ENCODE measurements at places on chromosomes 7 and 10.
A peak's percentile ranks its signal among the peaks of the same experiment; 100 is the strongest.

GRCh38 chr10:119655566-119656001, 4.4 kb downstream of the BAG3 start:
- no peak for DNase-seq

GRCh38 chr7:47720141-47720906, 138.4 kb upstream of the TNS3 start:
- DNase-seq = no peak

- DNase-seq = no peak
These were observed 1066.7 kb downstream of the GRM8 start for GRCh38 chr7:126185959-126186580.

DNA sequence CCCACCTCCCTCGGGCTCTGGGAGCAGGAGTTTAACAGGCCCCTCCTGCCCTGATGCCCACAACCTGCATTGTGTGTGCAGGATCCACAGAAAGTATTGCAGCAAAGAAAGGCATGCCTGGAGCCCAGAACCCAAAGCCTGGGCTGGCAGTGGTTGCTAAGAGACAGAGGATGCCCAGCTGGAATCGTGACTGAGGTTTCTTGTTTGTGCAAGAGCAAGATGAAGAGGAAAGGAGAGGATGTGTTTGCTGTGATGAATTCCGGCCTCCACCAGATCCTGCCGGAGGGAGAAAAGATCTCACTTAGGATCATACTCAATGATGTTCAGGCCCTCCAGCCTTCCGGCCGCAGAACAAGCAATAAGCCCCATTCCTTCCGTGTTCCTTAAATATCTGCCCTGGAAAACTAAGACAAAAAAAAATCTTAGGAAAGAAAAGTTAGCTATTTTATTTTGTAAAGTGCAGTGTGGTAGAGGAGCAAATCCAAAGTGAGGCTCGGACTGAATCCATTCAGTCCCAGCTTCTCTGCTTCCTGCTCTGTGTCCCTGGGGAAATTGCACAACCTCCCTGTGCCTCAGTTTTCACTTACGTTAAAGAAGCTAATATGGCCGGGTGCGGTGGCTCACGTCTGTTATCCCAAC, 57.1 kb downstream of the SLIT1 start:
- DNase-seq = peak; percentile 59

DNA sequence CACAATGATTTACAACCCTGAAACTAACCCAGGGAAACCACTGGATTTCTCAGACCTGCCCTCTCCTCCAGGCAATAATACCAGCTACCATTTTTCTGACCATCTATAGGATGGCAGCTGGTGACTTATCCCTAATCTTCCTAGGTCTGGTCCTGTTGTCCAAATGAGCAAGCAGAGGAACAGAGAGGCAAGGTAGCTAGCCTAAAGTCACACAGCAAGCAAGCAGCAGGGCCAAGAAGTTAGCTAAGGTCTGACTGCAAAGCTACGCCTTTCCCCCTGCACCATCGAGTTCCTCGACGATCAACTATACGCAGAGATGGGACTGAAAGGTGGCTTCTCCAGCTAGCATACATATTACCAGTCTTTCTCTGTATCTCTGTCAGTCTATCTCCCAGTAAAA, 25.3 kb downstream of the ATXN7L1 start:
- no peak for DNase-seq

GRCh38 chr7:16106300-16106699, 315.0 kb downstream of the CRPPA start:
- no peak for DNase-seq

GRCh38 chr10:14635043-14635710, 139.5 kb downstream of the FAM107B start:
- DNase-seq = no peak

- no peak for DNase-seq
These were observed 747.9 kb downstream of the NXPH1 start for GRCh38 chr7:9181356-9181755.

DNA sequence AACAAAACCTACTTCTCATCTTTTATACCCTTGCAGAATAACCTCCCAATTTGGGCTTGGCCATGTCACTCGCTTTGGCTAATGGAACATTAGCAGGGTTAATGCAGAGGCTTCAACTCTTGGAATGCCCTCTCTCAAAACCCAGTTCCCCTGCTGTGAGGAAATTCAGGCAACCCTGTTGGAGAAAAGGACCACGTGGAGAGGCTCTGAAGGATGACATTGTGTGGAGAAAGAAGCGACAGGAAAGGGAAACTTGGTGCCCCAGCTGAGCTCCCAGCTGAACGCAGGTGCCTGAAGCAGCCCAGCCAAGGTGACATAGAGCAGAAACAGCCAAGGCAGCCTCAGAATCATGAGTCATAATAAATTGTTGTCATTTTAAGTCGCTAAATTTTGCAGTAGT, 214.2 kb upstream of the GHITM start:
- DNase-seq = no peak

DNA sequence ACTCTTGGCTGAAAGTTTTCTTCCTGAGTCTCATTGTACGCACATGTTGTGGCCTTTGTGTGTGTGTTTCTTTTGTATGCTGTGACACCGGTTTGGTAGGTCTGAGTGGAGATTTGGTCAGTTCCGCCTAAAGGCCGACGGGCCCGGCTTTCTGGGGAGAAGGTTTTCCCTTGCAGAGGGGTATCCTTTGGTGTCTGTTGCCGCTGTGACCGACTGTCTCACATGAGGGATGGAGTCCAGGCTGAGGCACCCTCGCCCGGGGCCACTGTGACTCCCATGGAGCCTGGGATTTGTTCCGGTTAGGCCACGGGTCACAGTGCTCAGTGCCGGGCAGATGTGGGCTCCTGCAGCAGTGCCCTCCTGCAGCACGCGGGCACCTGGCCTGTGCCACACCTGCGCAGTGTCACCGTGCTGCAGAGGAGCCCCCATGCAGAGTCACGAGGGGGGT, 19.4 kb downstream of the INPP5A start:
- DNase-seq = no peak

- DNase-seq = no peak
These were observed 87.6 kb downstream of the NT5C2 start for GRCh38 chr10:103105462-103105861.

DNA sequence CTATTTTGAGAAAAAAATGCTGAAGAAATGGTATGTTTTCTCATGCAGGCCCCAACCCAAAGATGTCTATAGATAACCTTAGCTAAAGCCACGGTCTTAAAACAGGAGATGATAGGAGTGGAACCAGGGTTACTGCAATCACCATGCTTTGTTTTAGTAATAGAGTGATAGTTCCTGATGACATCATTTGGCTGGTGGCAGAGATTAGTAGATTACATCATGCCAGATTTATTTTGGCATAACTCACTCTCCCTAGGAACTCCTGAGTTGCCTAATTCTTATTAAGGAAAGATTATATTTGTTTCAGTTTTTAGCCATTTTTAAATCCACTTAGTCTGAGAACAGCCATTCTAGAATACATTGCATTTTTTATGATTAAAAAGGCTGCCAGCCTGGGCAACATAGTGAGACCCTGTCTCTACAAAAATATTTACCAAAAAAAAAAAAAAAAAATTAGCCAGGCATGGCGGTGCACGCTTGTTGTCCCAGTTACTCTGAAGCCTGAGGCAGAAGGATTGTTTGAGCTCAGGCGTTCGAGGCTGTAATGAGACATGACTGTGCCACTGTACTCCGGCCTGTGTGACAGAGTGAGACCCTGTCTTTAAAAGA, 17.8 kb downstream of the ENO4 start:
- DNase-seq = no peak

DNA sequence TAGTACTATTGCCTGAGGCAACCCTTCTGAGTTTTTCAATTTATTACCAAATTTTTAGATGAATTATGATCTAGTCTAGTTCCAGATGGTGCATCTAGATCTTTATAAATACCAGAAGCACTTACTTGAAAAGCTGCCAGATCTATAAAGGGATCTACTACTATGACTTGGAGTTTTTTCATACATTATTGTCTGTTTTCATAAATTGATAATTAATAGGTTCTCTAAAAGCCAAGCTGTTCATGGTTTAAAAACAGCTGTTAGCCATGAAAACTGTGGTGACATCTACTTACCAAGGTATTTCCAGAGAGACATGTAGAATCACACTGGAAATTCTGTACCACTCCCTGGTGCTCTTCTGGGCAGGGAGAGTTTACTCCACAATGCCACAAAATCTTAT, 786.5 kb upstream of the C7orf33 start:
- DNase-seq = peak; percentile 59

DNA sequence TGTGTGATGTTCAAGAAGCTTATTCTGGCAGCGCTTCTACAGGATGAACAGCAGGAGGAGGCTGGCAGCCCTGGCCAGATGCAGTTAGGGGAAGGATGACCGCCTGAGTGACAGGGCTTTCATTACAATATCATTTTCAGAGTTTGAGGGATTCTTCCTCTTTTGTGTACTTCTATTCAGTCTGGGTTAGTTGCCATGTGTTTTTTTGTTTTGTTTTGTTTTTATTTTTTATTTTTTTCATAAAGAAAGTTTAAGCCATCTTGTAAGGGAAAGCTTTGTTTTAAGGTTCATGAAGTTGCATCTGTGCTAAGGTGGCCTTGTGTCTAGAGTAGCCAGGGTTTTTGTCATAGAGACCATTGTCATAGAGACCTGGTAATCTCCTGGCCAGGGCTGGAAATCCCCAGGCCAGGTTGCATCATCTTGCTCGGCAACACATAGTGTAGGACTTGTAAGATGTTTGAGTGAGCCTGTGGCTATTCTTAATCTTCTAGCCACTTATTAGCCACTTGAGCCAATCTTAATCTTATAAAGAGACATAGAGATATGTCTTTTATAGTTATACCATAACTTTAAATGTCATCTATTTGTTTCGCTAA, 230.5 kb upstream of the TMEM229A start:
- no peak for DNase-seq

DNA sequence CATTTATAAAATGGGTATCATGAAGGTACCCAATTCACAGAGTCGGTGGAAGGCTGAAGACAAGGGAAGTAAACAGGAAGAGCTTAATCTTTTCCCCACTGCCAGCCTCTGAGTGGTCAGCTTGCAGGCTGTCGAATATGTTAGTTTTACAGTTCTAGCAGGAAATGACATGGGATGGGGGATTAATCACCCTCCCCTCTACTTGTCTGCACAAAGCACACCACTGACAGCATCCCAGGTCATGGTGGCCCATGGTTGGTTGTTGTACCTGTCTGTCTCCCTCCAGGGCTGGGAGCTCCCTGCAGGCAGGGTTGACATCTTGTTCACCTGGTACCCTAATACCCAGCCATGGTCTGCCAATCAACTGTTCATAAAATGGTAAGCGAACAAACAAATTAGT, 55.6 kb downstream of the GRB10 start:
- no peak for DNase-seq

DNA sequence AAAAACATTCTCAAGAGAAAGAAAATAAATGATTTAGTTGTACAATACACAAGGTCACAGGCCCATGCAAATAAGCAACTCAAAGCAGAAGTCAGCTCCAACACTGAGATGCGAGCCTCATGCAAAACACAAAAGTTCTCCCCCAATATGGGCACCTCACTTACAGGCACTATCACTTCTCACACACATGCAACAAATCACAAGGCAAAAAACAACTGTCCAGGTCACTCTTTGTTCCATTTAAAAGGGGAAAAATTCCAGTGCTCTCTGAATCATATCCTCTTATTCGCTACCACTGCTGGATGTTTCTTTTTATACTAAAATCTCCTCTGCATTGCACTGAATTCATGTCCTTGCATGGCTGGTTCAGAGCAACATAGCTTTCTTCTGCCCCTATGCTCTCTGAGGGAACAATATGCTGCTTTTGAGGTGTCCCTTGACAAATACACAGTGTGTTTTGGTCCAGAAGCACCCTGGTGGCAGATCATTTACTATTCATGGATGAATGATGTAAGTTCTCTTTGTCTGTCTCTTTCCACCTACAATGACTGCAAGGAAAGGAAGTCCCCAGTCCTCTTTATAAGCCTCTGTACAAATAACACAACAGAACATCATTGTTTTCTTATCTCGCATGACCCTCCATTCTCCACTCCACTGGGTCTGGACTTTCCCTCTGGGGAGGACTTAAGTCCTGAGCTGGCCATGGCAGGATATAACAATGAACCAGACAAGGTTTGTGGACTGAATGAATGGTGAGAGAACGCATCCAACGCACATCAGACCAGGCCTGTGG, 85.4 kb upstream of the GSDME start:
- DNase-seq = no peak

GRCh38 chr10:65950075-65950474, 975.8 kb upstream of the LRRTM3 start:
- no peak for DNase-seq
